ENCODE measurements at places on chromosomes 2 and 18.

DNA sequence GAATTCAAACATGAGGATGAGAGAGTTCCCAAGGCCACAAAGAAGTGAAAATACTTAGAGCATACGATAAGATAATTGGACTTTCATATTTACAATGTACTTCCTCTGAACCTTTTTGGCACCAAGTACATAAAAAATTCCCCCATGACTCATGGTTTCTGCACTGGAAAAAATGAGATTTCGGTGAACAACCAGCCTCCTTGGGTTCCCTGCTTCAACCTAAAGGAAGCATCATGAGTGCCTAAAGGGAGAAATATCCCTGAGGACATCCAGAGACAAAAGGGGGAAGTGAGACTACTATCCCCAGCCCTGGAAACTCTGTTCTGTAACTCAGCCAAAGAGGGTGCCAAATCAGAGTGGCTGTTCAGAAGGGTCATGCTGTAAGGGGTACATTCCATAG is 562.7 kb upstream of the SLC39A10 start:
- DNase-seq = no peak
- H3K4me3 ChIP-seq = no peak overlapping the region
- peaks cover 3% of the 10 kb centered on the region for H3K4me1 ChIP-seq
- no peak overlapping the region for H3K27ac ChIP-seq
- no peaks in the 10 kb centered on the region for H3K36me3 ChIP-seq

DNA sequence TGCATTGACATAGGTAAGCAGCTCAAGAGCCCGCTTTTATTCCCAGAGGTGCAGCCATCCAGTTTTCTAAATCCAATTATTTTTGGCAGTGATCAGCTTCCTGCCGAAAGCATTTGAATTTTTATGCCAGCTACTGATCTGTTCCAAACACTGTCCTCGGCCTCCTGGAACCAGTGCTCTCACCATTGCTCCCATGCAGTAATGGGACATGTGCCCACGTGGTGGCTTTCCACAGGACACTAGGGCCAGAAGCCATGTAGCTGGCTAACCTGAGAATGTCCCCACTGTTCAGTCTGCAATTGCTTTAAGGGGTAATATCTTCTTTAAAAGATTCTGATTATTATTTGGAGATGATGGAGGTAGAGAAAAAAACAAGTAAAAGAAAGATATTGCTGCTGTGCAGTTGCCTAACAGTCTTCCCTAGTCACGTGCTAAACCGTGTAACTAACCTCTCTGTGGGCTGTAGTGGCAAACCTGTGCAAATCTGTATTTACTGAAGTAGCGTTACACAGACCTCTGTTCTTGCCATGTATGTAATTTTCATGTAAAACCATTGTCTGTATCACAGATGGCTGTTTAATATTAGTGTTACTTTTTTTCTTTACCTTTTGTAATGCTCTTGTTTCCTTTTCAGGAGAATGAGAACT is 13.0 kb downstream of the GRHL1 start:
- H3K4me3 ChIP-seq = no peak overlapping the region
- no peak overlapping the region for H3K27ac ChIP-seq
- no peak for DNase-seq

GRCh38 chr2:103605071-103605780 is 843.4 kb downstream of the TMEM182 start:
- no peaks in the 10 kb centered on the region for H3K36me3 ChIP-seq
- H3K4me3 ChIP-seq = no peak overlapping the region
- no peak for DNase-seq
- no peak overlapping the region for H3K27ac ChIP-seq
- H3K4me1 ChIP-seq = no peaks in the 10 kb centered on the region
- H3K27me3 ChIP-seq = no peaks in the 10 kb centered on the region

DNA sequence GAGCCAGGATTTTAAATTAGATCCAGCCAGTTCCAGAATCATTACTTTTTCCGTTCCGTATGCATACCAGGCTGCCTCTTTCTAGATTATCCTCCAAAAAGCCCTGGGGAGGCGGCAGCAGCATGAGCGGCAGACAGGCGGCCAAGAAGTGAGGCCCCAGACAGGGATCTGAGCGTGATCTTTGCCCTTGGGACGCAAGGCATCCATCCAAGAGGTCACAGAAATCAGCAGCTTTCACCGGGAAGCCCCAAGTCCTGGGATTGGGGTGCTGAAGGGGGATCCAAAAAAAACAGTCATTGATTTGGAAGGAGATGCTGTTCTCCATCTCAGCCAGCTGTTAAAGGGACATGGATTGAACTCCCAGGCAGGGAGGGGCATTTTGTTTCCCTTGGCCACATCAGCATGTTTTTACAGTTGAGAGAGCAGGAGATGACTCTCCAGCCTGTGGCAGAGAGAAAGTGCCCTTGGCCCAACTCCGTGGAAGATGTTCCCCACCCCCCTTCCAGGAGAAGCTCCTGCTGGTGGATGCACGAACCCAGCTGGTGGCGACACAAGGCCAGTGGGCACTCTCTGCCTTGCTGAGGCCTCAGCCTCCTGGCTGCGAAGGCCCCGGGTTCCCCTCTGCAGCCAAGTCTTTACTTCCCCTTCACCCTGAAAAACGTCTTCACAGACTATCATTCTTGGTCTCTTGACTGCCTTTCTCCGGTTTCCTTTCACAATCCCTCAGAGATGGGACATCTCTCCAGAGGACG is 265.6 kb downstream of the ANAPC1 start:
- no peak overlapping the region for H3K27ac ChIP-seq
- DNase-seq = no peak
- peaks cover 8% of the 10 kb centered on the region for H3K4me1 ChIP-seq
- no peaks in the 10 kb centered on the region for H3K36me3 ChIP-seq
- no peak overlapping the region for H3K4me3 ChIP-seq

DNA sequence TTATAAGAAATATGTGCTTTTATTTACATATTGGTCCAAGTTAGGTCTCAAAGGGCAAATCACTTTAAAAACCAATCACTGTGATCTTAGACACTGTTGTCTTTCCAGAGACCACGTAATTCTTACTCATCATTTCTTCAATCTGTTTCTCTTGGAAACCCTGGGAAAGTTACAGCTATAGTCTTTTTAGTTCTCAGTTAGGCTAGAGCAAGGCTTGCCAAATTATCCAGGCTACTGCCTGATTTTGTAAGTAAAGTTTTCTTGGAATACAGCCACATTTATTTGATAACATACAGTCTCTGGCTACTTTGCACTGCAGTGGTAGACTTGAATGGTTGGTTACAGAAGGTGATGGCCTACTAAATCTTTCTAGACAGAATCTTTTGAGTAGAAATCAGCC is 106.0 kb downstream of the KIAA1328 start:
- no peaks in the 10 kb centered on the region for H3K4me1 ChIP-seq
- H3K27ac ChIP-seq = no peak overlapping the region
- DNase-seq = no peak
- peaks cover 2% of the 10 kb centered on the region for H3K36me3 ChIP-seq
- H3K27me3 ChIP-seq = no peaks in the 10 kb centered on the region

GRCh38 chr2:9474361-9475057 is at the start of gene IAH1:
TSS of gene IAH1 (plus strand) at chr2:9474551. CDS start at chr2:9474567, 16 bp downstream.
- H3K27me3 ChIP-seq = no peaks in the 10 kb centered on the region
- H3K4me1 ChIP-seq = peaks cover 31% of the 10 kb centered on the region
- peak; percentile 92 for DNase-seq
- peak within 1 kb of the TSS; percentile 86 for H3K27ac ChIP-seq
- H3K4me3 ChIP-seq = peak within 1 kb of the TSS; percentile 82

DNA sequence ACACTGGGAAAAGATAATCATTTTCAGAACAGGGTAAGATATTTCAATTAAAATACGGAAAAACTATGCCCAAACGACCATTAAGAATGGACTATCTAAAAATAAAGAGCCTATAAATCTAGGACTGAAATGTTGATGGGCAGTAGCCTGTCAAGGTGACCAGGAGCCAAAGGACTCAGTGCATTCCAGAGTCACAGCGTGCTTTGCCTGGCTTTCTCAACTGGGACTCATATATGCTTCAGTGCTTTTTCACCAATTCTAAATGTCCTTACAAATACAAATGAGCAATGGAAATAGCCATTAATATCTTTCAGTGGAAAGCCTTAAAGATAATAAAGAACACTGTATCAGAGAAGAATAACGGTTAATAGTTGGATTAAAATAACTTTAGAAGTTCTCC is 35.4 kb downstream of the PREPL start:
- no peak for DNase-seq
- H3K36me3 ChIP-seq = peaks cover 49% of the 10 kb centered on the region
- H3K4me1 ChIP-seq = peaks cover 3% of the 10 kb centered on the region
- H3K4me3 ChIP-seq = no peak overlapping the region

DNA sequence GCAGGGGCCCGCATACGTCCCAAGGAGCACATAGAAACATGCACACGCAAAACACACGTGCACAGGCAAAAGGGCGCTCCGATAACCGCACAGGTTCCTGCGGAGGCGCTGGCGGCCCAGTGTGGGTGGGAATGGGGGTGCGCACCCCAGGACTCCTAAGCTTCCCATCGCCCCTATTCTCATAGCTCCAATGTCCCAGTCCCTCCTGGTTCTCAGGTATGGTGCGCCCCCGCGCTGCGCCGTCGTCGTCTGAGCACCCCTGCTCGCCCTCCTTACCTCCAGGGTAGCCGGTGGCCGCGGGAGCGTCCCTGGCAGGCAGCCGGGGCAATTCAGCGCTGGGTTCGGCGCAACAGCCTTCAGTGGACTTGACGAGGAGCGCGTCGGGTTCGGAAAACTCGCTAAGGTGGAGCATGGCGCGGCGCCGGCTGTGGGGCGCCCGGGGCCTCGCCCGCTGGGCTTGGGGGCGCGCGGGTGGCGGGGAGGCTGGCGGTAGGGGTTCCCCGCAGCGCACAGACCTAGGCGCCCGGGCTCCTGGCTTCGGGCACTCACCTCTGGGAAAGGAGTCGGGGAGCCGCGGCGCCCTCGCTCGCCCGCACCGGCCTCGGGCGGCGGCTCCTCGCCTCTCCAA is 328 bp downstream of the EGR4 start:
- H3K4me1 ChIP-seq = peaks cover 12% of the 10 kb centered on the region
- H3K27me3 ChIP-seq = peaks cover 76% of the 10 kb centered on the region
- DNase-seq = peak; percentile 66

- H3K4me3 ChIP-seq = no peak overlapping the region
- no peaks in the 10 kb centered on the region for H3K27me3 ChIP-seq
- H3K27ac ChIP-seq = no peak overlapping the region
- H3K36me3 ChIP-seq = no peaks in the 10 kb centered on the region
- H3K4me1 ChIP-seq = no peaks in the 10 kb centered on the region
Measured at GRCh38 chr18:27699137-27699536, 477.8 kb downstream of the CDH2 start.

GRCh38 chr2:136025057-136025973 is 39.9 kb upstream of the DARS1 start:
- H3K27ac ChIP-seq = peak overlapping the region; percentile 31
- H3K4me1 ChIP-seq = peaks cover 13% of the 10 kb centered on the region
- no peaks in the 10 kb centered on the region for H3K36me3 ChIP-seq
- H3K27me3 ChIP-seq = no peaks in the 10 kb centered on the region
- peak; percentile 78 for DNase-seq
- peak overlapping the region; percentile 20 for H3K4me3 ChIP-seq

- no peak overlapping the region for H3K4me3 ChIP-seq
- DNase-seq = peak; percentile 81
- H3K4me1 ChIP-seq = peaks cover 6% of the 10 kb centered on the region
Measured at GRCh38 chr2:26605195-26605998, 35.8 kb downstream of the CIB4 start.

GRCh38 chr2:3731829-3732228 is 28.5 kb downstream of the DCDC2C start:
- no peak for DNase-seq
- no peak overlapping the region for H3K27ac ChIP-seq
- H3K4me3 ChIP-seq = no peak overlapping the region
- peaks cover 2% of the 10 kb centered on the region for H3K4me1 ChIP-seq
- H3K36me3 ChIP-seq = no peaks in the 10 kb centered on the region

- no peak overlapping the region for H3K4me3 ChIP-seq
- H3K4me1 ChIP-seq = no peaks in the 10 kb centered on the region
- H3K27me3 ChIP-seq = no peaks in the 10 kb centered on the region
- H3K36me3 ChIP-seq = no peaks in the 10 kb centered on the region
- no peak for DNase-seq
Measured at GRCh38 chr2:186927185-186927866, 78.4 kb upstream of the ZSWIM2 start.

GRCh38 chr2:85590950-85591349 is 4.6 kb upstream of the RNF181 start:
- H3K27me3 ChIP-seq = no peaks in the 10 kb centered on the region
- no peak for DNase-seq
- peaks cover 33% of the 10 kb centered on the region for H3K4me1 ChIP-seq
- peaks cover 8% of the 10 kb centered on the region for H3K36me3 ChIP-seq
- H3K27ac ChIP-seq = no peak overlapping the region

GRCh38 chr2:17069564-17069963 is 403.9 kb upstream of the CYRIA start:
- H3K36me3 ChIP-seq = no peaks in the 10 kb centered on the region
- H3K27me3 ChIP-seq = no peaks in the 10 kb centered on the region
- H3K4me3 ChIP-seq = no peak overlapping the region
- H3K4me1 ChIP-seq = no peaks in the 10 kb centered on the region
- DNase-seq = no peak
- H3K27ac ChIP-seq = no peak overlapping the region

GRCh38 chr2:3159782-3160545 is 217.7 kb downstream of the EIPR1 start:
- H3K4me3 ChIP-seq = no peak overlapping the region
- H3K4me1 ChIP-seq = no peaks in the 10 kb centered on the region
- H3K27ac ChIP-seq = no peak overlapping the region

- no peaks in the 10 kb centered on the region for H3K27me3 ChIP-seq
- peaks cover 14% of the 10 kb centered on the region for H3K4me1 ChIP-seq
- H3K27ac ChIP-seq = no peak overlapping the region
- DNase-seq = no peak
Measured at GRCh38 chr2:127735044-127735443, 33.7 kb downstream of the SFT2D3 start.

- H3K27ac ChIP-seq = no peak overlapping the region
- H3K36me3 ChIP-seq = peaks cover 16% of the 10 kb centered on the region
- peaks cover 10% of the 10 kb centered on the region for H3K4me1 ChIP-seq
- peak; percentile 75 for DNase-seq
- H3K4me3 ChIP-seq = no peak overlapping the region
Measured at GRCh38 chr2:46555011-46555410, 75.6 kb downstream of the TMEM247 start.

DNA sequence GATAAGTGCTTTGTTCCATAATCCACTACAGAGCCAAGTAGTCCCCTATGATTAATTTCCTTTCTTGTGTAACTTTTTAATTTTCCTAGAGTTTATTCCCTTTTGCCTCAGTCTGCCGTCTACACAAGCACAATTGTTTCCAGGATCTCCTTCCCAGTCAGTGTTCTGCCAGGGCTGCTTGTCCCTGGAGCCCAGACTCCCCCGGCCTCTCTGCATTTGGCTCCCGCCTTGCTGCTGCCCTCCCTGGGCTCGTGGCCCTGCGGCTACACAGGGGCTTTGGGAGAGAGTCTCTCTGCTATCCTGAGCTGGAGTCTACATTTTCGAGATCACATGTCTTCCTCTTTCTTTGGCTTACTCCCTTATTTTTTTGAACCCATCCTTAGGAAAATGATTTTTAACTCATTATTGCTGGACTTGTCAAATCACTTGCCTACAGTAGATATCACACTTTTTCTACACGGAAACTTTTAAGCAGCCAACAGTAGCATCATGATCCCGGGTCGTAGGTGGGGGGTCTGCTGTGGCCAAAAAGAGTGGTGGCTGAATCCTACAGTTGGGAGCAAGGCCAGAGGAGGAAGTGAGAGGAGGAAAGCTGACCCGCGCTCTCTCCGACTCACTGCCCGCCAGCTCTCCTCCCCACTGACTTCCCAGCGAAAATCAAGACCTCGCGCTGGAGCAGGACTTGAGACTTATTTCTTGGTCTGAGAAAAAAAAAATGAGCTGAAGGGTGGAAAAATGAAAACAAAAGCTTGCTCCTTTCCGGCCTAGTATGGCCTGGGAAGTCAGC is 9.4 kb downstream of the FBLN7 start:
- no peak for DNase-seq
- peaks cover 2% of the 10 kb centered on the region for H3K4me1 ChIP-seq
- H3K27ac ChIP-seq = no peak overlapping the region
- H3K27me3 ChIP-seq = peaks cover 12% of the 10 kb centered on the region
- H3K36me3 ChIP-seq = peaks cover 2% of the 10 kb centered on the region
